Uterine smooth muscle cell (primary cell): ENCODE measurements at places on chromosomes 2 and 18. TPM values are rescaled to one million over a fixed set of nuclear protein-coding genes. Genes with fewer than 3 reads are reported as not detected.

The ZEB2 gene
- total RNA-seq: 44.4 and 49.6 TPM in 2 replicates

The AMER3 gene
- total RNA-seq: not detected in 2 replicates

The MXD1 gene
- 5.1 and 12.2 TPM in 2 replicates for total RNA-seq

The KCNK3 gene
- 0.44 TPM in 1 of 2 replicates, not detected in the other for total RNA-seq

The ITPRIPL1 gene
- total RNA-seq: 5.1 and 5.9 TPM in 2 replicates

The CD28 gene
- not detected in 2 replicates for total RNA-seq

The ZNF407 gene
- 18.9 and 22.7 TPM in 2 replicates for total RNA-seq

The MC2R gene
- not detected in 2 replicates for total RNA-seq

The RNF103 gene
- total RNA-seq: 11.4 and 18.0 TPM in 2 replicates

The CROCC2 gene
- under 0.01 TPM in 1 of 2 replicates, not detected in the other for total RNA-seq

The ZNF2 gene
- total RNA-seq: 6.3 and 9.0 TPM in 2 replicates

The CDK5R2 gene
- 0.22 and 0.25 TPM in 2 replicates for total RNA-seq

The IFIH1 gene
- total RNA-seq: 5.6 and 5.7 TPM in 2 replicates

The TFPI gene
- total RNA-seq: 66.9 and 121 TPM in 2 replicates

The COL5A2 gene
- 240 and 440 TPM in 2 replicates for total RNA-seq

The TTN gene
- total RNA-seq: 1.7 and 3.9 TPM in 2 replicates

The CCDC150 gene
- total RNA-seq: 6.4 and 14.7 TPM in 2 replicates

The CAPN14 gene
- 0.11 and 0.12 TPM in 2 replicates for total RNA-seq

The CXCR4 gene
- 0.11 and 0.25 TPM in 2 replicates for total RNA-seq

The FBXO48 gene
- total RNA-seq: 0.37 and 0.66 TPM in 2 replicates

The SCN9A gene
- total RNA-seq: 24.0 and 43.0 TPM in 2 replicates

The TUBA3E gene
- not detected in 2 replicates for total RNA-seq

The SULT1C4 gene
- total RNA-seq: 0.75 TPM in 1 of 2 replicates, not detected in the other

The TUBA4B gene
- 0.11 TPM in 1 of 2 replicates, not detected in the other for total RNA-seq

The LONRF2 gene
- 6.5 and 7.6 TPM in 2 replicates for total RNA-seq
